Stimulated activated CD8-positive, alpha-beta memory T cell treated with anti-CD3 and anti-CD28 coated beads, Interleukin-4, amount 100 ng/mL, for 1 hour (primary cell): ENCODE measurements at places on chromosomes 1 and 21.

DNA sequence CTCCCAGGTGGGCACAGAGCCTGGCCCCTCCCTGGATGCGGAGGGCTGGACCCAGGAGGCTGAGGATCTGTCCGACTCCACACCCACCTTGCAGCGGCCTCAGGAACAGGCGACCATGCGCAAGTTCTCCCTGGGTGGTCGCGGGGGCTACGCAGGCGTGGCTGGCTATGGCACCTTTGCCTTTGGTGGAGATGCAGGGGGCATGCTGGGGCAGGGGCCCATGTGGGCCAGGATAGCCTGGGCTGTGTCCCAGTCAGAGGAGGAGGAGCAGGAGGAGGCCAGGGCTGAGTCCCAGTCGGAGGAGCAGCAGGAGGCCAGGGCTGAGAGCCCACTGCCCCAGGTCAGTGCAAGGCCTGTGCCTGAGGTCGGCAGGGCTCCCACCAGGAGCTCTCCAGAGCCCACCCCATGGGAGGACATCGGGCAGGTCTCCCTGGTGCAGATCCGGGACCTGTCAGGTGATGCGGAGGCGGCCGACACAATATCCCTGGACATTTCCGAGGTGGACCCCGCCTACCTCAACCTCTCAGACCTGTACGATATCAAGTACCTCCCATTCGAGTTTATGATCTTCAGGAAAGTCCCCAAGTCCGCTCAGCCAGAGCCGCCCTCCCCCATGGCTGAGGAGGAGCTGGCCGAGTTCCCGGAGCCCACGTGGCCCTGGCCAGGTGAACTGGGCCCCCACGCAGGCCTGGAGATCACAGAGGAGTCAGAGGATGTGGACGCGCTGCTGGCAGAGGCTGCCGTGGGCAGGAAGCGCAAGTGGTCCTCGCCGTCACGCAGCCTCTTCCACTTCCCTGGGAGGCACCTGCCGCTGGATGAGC, 34.2 kb downstream of the TRIM11 start:
- DNase-seq, result no peak

GRCh38 chr1:241272828-241273227, 84.2 kb downstream of the RGS7 start:
- DNase-seq, result no peak

DNA sequence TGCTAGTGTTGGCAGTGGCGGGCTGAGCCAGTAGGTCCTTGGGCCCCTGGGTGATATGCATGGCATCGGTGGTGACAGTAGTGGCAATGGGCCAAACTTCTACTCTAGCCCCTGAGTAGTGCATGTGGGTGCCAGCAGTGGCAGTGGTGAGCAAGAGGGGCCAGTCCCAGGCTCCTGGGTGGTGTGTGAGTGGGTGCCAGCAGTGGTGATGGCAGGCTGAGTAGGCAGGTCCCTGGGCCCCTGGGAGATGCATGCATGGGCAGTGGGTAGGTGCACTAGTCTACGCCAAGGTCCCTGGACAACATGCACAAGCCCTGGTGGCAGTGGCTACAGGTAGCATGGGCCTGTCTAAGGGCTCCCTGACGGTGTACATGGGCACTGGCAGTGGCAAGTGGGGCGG, 24.6 kb upstream of the TTC22 start:
- DNase-seq, result no peak

DNA sequence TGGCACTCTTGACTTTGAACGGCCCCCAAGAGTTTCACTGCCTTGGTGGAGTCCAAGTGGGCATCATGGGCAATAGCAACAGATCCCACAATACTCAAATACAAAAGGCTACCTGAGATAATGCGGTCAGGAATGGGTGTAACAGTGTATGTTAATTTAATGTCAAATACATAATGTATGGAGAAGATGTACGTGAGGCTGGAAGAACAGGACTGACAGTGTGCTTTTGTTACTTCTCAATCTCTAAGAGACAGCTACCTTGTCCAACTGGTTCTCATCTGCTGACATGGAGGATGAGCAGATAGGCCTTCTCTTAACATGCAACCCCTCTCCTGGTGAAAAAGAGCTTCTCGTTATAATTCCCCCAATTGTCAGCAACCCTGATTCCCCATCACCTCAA, 167.2 kb downstream of the APP start:
- DNase-seq, result no peak

DNA sequence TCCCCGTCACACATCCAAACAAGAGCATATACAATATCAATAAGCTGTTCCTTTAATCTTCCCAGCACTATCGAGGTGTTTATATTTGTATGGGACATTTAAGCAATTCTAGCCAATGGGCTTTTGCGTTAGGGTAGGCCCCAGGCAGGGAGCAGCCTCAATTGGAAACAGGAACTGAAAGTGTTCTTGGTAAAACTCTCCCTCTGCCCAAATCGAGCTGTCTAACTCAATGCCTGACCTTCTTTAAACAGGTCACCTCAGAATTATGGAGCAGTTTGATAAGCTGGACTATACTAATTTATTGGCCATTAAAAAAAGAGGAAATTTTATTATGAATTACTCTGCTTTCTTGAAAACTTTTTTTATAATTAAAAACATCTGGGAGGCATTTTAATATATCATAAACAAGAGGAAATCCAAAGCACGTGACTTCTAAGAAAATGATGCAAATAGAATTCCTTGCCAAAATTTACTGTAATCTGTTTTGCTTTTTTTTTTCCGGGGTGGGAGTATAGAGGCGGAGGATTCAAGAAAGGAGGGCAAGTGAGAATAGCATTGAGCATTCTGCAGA, 498.1 kb downstream of the LMO4 start:
- DNase-seq, result no peak

GRCh38 chr1:17441265-17441992, 2.0 kb upstream of the RCC2 start:
- no peak for DNase-seq

DNA sequence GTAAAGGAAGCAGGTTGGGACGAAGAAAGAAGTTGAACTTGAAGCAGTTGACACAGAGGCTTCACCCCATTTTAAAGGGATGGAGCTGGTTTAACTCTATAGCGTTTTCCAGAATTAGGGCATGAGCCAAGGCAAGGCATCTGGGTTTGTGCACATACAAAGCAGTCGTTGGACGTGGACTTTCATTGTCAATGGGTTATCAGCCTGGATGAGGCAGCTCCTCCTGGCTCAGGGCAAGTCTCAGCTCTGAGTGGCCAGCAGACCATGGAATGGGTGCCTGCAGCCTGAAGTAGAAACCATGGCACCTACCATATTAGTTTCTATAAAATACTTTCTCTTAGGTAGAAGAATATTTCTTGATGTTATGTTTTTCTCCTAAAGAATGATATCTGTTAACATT, 163.8 kb upstream of the KCNK2 start:
- no peak for DNase-seq

- DNase-seq, result no peak
Measured at GRCh38 chr1:118202076-118202608, 17.1 kb upstream of the SPAG17 start.
